Activated CD8-positive, alpha-beta memory T cell treated with anti-CD3 and anti-CD28 coated beads, Interleukin-2, amount 10 ng/mL, durations not matched to agents 7 days and 5 days (primary cell): ENCODE measurements at places on chromosomes 1 and 21. TPM values are rescaled to one million over a fixed set of nuclear protein-coding genes. Genes with fewer than 3 reads are reported as not detected.

Gene SH3D21
- total RNA-seq = 11.0 TPM

- no peak overlapping the region for H3K27ac ChIP-seq
- H3K4me1 ChIP-seq = no peaks in the 10 kb centered on the region
Measured at GRCh38 chr1:46274225-46275029, 26.9 kb downstream of the RAD54L start.

Gene SPRR4
- total RNA-seq = not detected

DNA sequence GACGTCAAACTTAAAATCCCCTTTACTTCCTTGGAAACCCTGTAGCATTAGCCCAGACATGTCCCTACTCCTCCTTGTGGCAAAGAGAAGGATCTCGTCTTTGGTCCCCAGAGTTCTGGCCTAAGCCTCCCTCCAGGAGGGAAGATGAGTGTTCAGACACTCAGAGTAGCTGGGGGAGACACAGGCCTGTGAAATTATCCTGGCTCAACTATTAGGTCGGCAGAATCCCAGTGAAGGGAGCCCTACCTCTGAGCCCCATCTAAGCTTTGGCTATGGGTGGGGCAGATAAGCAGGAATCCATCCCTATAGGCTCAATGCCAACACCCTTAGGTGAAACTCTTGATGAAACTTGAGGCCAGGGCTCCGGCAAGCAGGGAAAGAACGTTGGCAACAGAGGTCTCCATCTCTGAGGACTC lies 1.7 kb upstream of the SFN start:
- DNase-seq = no peak

GRCh38 chr1:38071312-38072256 lies 25.0 kb upstream of the POU3F1 start:
- no peaks in the 10 kb centered on the region for H3K4me1 ChIP-seq
- H3K27ac ChIP-seq = no peak overlapping the region
- DNase-seq = no peak
- H3K4me3 ChIP-seq = no peak overlapping the region
- no peaks in the 10 kb centered on the region for H3K36me3 ChIP-seq

- DNase-seq = no peak
- H3K36me3 ChIP-seq = no peaks in the 10 kb centered on the region
- no peaks in the 10 kb centered on the region for H3K4me1 ChIP-seq
- no peak overlapping the region for H3K4me3 ChIP-seq
- H3K27me3 ChIP-seq = no peaks in the 10 kb centered on the region
- H3K27ac ChIP-seq = no peak overlapping the region
Measured at GRCh38 chr21:22225299-22225698, 1227.1 kb downstream of the NCAM2 start.

DNA sequence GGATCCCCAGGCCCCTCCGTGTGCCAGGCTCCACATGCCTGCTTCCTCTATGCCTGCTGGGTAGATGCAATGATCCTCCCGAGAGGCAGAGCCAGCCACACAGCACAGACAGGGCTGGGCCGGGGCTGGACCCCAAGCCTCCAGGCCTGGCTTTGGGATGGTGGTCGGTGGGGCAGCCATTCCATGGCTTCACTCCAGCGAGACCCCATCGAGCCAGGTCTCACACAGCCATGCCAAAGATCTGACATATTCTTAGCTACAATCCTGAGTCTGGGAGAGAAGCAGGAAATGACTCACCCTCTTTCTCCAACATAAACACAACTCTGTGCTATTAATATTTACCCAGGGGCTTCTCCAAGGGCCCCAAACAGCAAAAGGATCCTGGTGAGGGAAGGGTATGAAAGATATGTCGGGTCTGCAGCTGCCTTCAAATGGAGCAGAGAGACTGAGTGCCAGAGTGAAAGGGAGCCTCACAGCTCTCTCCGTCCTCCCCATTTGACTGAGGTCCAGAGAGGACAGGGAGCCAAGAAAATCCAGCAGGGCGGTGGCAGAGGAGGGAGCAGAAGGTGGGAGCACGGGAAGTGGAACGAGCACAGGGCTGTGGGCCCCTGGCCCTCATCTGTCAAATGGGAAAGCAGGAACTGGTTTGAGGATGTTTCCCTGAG lies 639.5 kb downstream of the MATN1 start:
- no peak for DNase-seq
- H3K27ac ChIP-seq = no peak overlapping the region
- no peak overlapping the region for H3K4me3 ChIP-seq
- no peaks in the 10 kb centered on the region for H3K4me1 ChIP-seq

DNA sequence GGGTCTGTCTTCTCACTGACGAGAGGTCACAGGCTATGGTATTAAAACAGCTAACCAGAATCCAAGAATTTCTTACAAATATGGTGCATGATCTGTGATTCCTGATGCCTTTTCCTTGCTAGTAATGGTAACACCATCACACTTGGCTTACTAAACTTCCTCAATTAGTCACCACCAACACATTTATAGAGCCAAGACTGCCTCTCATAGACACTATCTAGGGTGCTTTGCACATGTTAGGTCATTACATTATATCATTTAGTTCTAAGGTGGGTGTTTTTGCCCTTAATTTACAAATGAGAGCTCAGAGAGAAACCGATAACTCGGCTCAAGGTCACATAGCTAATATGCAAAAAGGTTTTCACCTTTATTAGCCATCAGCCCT lies 8.7 kb downstream of the KIF21B start:
- peaks cover 27% of the 10 kb centered on the region for H3K36me3 ChIP-seq
- DNase-seq = no peak
- peak overlapping the region; percentile 99 for H3K27ac ChIP-seq
- peaks cover 92% of the 10 kb centered on the region for H3K4me1 ChIP-seq
- peak overlapping the region; percentile 37 for H3K4me3 ChIP-seq

GRCh38 chr1:216723274-216723780 lies at the start of gene ESRRG:
TSS of gene ESRRG (minus strand) at chr1:216723429. CDS start at chr1:216723299, 130 bp downstream.
- H3K36me3 ChIP-seq = no peaks in the 10 kb centered on the region
- no peak within 1 kb of the TSS for H3K27ac ChIP-seq
- H3K4me1 ChIP-seq = no peaks in the 10 kb centered on the region
- DNase-seq = no peak
- H3K4me3 ChIP-seq = no peak within 1 kb of the TSS

Gene IVL
- total RNA-seq = not detected

- no peak for DNase-seq
- peaks cover 31% of the 10 kb centered on the region for H3K4me1 ChIP-seq
- no peaks in the 10 kb centered on the region for H3K27me3 ChIP-seq
- peak overlapping the region; percentile 78 for H3K4me3 ChIP-seq
Measured at GRCh38 chr1:10399444-10399941, 629 bp downstream of the PGD start.

DNA sequence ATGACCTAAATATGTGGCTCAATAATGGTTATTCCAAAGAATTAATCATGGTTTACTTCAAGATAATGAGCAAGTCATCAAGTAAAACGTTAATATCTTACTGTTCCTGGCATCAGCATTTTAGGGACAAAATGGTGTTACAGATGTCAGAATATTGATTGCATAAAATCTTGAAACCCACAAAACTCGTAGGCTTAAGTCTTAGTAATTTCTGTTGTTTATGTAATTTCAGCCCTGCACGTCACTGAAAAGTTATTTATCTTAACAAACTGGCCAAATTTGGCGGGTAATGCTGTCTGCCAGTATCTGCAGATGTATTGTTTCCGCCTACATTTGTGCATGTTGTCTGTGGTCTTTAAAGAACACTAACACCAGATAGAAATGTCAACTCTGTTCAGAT lies 25.8 kb downstream of the CDC7 start:
- H3K4me3 ChIP-seq = no peak overlapping the region
- H3K36me3 ChIP-seq = peaks cover 30% of the 10 kb centered on the region
- H3K27me3 ChIP-seq = no peaks in the 10 kb centered on the region
- no peak for DNase-seq
- no peak overlapping the region for H3K27ac ChIP-seq

DNA sequence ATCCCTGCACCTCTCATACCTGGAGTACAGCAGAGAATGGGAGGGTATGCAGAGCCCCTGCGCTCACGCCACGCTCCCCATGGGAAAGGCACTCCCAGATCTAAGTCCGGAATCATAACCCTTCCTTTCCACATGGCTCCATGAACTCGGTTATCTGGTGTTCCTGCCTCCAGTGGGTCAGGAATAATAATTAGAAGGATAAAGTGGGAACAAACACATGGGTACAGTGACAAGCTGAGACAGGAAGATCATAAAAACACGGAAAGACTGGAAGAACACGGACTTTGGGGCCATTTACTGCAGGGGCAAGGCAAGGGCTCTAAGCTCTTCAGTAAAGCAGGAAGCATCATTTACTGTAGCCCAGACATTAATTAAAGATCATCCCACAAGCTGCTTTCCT lies 48.6 kb downstream of the FOXO6 start:
- H3K27me3 ChIP-seq = peaks cover 20% of the 10 kb centered on the region
- no peaks in the 10 kb centered on the region for H3K36me3 ChIP-seq
- H3K4me3 ChIP-seq = no peak overlapping the region
- no peak for DNase-seq

Gene LGALS8
- total RNA-seq = 81.1 TPM

Gene CR1
- total RNA-seq = not detected

Gene COL8A2
- not detected for total RNA-seq

GRCh38 chr1:210214573-210215409 lies 17.8 kb upstream of the SERTAD4 start:
- no peak for DNase-seq
- H3K4me3 ChIP-seq = no peak overlapping the region
- no peaks in the 10 kb centered on the region for H3K4me1 ChIP-seq
- H3K27ac ChIP-seq = no peak overlapping the region
- peaks cover 14% of the 10 kb centered on the region for H3K27me3 ChIP-seq
- no peaks in the 10 kb centered on the region for H3K36me3 ChIP-seq

DNA sequence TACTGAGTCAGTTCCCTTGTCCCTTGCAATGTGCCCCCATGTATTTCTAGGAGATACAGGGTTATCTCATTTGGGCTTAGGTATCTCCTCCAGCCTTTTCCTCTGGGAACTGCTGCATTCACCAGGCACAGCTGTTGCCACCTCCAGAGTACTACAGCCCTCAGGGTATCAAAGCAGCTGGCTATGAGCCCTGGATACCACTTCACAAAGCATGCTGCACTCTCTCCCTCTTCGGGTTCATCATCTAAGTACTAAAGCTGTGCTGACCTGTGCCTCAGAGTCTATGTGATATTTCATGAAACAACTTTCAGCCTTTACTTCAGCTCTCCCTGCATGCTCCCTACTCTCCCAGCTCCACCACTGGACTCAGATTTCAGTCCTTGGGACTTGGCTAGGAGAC lies 62.3 kb downstream of the CCDC185 start:
- H3K4me1 ChIP-seq = no peaks in the 10 kb centered on the region
- peaks cover 3% of the 10 kb centered on the region for H3K27me3 ChIP-seq
- H3K36me3 ChIP-seq = no peaks in the 10 kb centered on the region
- no peak overlapping the region for H3K4me3 ChIP-seq
- no peak overlapping the region for H3K27ac ChIP-seq

- H3K4me1 ChIP-seq = peaks cover 4% of the 10 kb centered on the region
- DNase-seq = no peak
- H3K36me3 ChIP-seq = peaks cover 19% of the 10 kb centered on the region
- H3K4me3 ChIP-seq = no peak overlapping the region
Measured at GRCh38 chr1:6523566-6523965, 30.7 kb downstream of the NOL9 start.

Gene PKN2
- 20.0 TPM for total RNA-seq

Gene ST6GALNAC3
- 0.26 TPM for total RNA-seq

GRCh38 chr1:173863224-173864161 lies 4.3 kb downstream of the GAS5 start:
- H3K27me3 ChIP-seq = no peaks in the 10 kb centered on the region
- no peak for DNase-seq
- H3K27ac ChIP-seq = peak overlapping the region; percentile 95
- peaks cover 38% of the 10 kb centered on the region for H3K4me1 ChIP-seq
- peak overlapping the region; percentile 89 for H3K4me3 ChIP-seq

DNA sequence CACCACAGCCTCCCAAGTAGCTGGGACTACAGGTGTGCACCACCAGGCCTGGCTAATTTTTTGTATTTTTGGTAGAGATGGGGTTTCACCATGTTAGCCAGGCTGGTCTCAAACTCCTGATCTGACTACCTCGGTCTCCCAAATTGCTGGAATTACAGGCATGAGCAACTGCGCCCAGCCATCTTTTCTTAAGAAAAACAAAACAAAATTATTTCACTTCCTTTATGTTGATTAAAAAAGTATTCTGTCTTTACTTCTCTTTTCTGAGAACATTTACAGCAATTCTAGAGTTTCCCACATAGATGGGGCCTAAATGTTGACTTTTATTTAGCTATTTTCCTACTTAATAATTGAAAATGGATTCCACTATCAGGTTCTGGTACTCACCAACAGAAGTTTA lies 17.3 kb upstream of the TMEM183A start:
- DNase-seq = no peak
- no peaks in the 10 kb centered on the region for H3K36me3 ChIP-seq
- peaks cover 2% of the 10 kb centered on the region for H3K4me1 ChIP-seq
- H3K27ac ChIP-seq = no peak overlapping the region

DNA sequence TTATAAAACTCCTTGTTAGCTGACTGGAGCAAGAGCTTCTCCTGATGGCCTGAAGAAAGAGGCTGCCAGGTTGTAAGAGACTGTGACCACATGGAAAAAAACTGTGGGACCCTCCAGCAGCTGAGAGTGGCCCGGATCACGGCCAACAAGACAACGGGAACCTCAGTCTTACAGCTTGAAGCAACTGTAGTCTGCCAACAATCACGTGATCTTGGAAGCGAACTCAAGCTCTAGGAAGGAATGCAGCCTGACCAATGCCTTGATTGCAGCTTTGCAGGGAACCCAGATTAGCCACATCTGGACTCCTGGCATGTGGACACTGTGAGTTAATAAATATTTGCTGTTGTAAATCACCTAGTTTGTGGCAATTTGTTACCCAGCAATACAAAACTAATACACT lies 442.6 kb upstream of the PRMT6 start:
- no peak overlapping the region for H3K27ac ChIP-seq
- H3K36me3 ChIP-seq = no peaks in the 10 kb centered on the region
- H3K4me1 ChIP-seq = no peaks in the 10 kb centered on the region

Gene RXFP4
- not detected for total RNA-seq

GRCh38 chr1:200217703-200218102 lies 190.2 kb downstream of the NR5A2 start:
- H3K4me1 ChIP-seq = peaks cover 15% of the 10 kb centered on the region
- H3K27me3 ChIP-seq = peaks cover 37% of the 10 kb centered on the region
- DNase-seq = peak; percentile 47
- H3K27ac ChIP-seq = no peak overlapping the region
- no peaks in the 10 kb centered on the region for H3K36me3 ChIP-seq
